ENCODE measurements at places on chromosomes 16 and 17.
A peak's percentile ranks its signal among the peaks of the same experiment; 100 is the strongest.

- no peak for DNase-seq
Measured at GRCh38 chr17:11924076-11924475, 73.2 kb downstream of the ZNF18 start.

DNA sequence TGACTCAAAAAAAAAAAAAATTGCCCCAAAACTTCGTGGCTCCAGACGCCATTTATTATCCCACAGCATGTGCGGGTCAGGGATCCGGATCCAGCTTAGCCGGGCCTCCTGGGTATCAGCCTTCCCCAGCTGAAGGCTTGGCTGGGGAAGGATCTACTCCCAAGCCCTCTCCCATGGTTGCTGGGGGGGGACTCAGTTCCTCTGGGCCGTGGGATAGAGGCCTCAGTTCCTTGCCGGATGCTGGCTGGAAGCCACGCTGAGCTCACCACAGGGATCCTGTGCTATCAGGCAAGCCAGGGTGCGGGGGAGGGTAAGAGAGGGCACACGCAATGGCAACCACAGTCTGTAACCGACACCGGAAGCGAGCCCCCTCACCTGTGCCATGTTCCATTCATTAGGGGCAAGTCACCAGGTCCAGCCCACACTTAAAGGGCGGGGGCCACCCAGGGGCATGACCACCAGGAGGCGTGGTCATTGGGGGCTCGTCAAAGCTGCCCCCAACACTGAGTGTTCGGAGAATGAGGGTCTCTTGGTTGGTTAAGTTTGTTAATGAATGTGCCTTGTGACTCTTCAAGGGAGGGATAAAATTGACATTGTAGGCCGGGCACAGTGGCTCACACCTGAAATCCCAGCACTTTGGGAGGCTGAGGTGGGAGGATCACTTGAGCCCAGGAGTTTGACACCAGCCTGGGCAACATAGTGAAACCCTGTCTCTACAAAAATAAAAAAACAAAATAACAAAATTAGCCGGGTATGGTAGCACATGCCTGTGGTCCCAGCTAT is 210.0 kb upstream of the GSE1 start:
- DNase-seq: peak; percentile 81

DNA sequence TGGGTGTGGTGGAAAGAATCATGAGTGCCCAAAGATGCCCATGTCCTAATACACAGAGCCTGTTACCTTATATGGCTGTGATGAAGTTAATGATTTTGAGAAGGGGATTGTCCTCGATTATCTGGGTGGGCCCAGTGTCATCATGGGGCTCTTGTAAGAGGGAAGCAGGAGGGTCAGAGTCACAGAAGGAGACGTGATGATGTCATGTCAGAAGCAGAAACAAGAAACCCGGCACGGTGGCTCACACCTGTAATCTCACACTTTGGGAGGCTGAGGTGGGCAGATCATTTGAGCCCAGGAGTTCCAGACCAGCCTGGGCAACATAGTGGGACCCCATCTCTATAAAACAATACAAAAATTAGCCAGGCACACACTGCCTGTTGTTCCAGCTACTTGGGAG is 55.2 kb upstream of the MGAT5B start:
- DNase-seq: no peak

DNA sequence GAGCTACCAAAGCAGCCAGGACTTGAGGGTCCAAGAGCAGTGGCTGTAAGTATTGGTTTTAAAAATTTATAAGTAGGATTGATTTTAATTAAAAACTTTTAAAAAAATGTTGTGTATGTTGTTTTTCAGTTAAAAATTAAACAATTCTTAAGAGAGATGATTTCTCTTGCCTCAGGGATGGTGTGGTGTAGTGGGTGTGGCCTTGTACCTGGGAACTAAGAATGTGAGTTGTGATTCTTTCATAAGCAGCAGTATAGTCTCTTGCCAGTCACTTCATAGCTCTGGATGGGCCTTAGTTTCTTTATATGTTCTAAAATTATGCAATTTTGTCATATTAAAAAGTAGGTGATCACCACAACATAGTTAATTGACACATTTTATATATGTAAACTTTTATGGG is 99.5 kb downstream of the FTO start:
- no peak for DNase-seq

GRCh38 chr16:80580109-80580832 is 39.5 kb downstream of the DYNLRB2 start:
- DNase-seq: peak; percentile 27

DNA sequence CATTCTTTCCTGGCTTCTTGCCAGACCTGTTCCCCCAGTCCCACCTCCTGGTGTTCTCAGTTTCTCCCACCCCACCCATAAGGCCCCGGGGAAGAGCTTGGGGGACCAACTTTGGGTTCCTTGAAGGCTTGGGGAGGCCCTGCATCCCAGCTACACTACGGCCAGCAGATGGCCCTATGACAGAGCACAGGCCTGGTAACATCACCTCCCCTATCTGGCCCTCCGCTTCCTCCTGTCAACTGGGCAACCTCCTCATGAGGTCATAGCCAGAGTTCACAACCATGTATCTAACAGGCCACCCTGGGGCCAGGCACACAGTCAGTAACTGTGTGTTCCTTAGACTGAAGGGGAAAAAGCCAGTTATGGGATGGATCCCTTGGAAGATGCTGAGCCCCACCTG is 31.4 kb downstream of the MYO15A start:
- no peak for DNase-seq

DNA sequence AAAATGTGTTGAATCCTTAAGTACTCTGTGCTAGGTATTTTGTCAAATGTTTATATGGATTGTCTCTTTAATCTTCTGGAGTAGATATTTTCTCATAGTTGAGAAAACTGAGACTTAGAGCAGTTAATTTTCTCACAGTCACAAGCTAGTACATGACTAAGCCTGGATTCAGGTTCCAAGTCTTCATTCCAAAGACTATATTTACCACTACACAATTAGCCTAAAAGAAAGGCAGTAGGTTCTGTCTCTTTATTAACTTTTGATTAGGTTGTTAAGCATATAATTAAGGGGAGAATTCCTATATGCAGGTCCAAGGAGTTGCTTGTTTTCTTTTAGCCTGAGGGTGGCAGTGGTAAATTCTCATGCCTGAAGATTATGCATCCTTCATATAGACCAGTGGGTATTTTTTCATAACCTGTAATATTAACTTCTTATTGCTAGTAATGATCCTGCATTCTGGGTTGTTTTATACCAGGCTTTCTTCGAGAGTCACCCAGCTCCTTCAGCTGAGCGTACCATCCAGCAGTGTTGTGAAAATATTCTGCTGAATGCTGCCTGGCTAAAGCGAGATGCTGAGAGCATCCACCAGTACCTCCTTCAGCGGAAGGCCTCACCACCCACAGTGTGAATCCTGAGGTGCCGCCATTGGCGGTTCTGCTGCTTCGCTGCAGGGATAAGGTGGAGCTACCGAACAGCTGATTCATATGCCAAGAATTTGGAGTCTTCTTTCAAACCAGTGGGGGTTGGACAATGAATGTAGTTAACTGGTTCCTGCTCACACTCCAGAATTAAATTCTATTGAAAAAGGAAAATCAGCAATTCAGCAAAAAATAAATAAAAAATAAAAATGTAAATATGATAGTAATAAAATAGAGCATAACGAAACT is 28.2 kb upstream of the KPNB1 start:
- peak; percentile 96 for DNase-seq

DNA sequence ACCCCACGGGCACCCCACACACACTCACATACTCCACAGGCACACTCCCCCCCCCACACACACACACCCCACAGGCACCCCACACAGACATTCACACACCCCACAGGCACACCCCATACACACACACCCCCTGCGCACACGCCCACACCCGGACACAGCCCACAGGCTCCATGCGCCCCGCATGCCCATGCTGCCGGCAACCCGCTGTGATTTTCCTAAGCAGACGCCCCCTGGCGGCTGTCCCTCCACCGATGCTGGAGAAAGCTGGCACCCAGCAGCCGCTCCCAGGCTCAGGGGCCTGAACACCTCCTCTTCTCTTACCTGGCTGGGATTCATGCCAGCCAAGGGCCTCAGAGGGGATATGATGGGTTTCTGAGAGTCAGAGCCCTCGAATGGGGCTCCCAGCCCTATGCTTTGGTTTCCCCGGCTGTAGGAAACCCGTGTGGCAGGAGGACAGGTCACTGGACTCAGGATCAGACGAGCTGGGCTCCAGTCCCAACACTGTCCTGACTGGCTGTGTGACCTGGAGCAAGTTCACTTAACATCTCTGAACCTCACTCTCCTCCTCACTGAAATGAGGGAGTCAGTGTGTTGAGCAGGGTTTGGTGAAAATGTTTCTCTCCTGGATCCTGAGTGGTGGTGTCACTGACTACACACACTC is 19.6 kb upstream of the TNFRSF13B start:
- DNase-seq: peak; percentile 86

Data from astrocyte of the hippocampus (primary cell).